GM23248 (cell line): ENCODE measurements at places on chromosomes 12 and 14. TPM values are rescaled to one million over a fixed set of nuclear protein-coding genes. Genes with fewer than 3 reads are reported as not detected.

The TMTC3 gene
- polyA plus RNA-seq = 32.4 and 35.7 TPM in 2 replicates

The SMOC1 gene
- polyA plus RNA-seq = 0.70 and 1.3 TPM in 2 replicates

The LRP1-AS gene
- polyA plus RNA-seq = 0.60 TPM in 1 of 2 replicates, not detected in the other

The ETFBKMT gene
- 2.6 and 4.3 TPM in 2 replicates for polyA plus RNA-seq

The YEATS4 gene
- polyA plus RNA-seq = 17.2 and 17.5 TPM in 2 replicates

The HOXC10 gene
- polyA plus RNA-seq = not detected in 2 replicates

The PTPN6 gene
- 0.21 and 0.35 TPM in 2 replicates for polyA plus RNA-seq

The DHH gene
- polyA plus RNA-seq = not detected in 2 replicates

The CLEC4C gene
- polyA plus RNA-seq = not detected in 2 replicates

The OR4K2 gene
- polyA plus RNA-seq = not detected in 2 replicates

The VDR gene
- 23.9 and 25.5 TPM in 2 replicates for polyA plus RNA-seq

The GLT8D2 gene
- 94.5 and 99.2 TPM in 2 replicates for polyA plus RNA-seq

The OTX2 gene
- polyA plus RNA-seq = not detected in 2 replicates

The EAPP gene
- 55.5 and 56.1 TPM in 2 replicates for polyA plus RNA-seq

The KRT8 gene
- 17.5 and 19.8 TPM in 2 replicates for polyA plus RNA-seq

The SLCO1C1 gene
- not detected in 2 replicates for polyA plus RNA-seq

The TECPR2 gene
- 9.1 and 11.4 TPM in 2 replicates for polyA plus RNA-seq

The SIRT4 gene
- polyA plus RNA-seq = 1.4 TPM in 2 replicates

The OTUB2 gene
- 1.3 and 1.6 TPM in 2 replicates for polyA plus RNA-seq

The INHBE gene
- 0.23 and 0.24 TPM in 2 replicates for polyA plus RNA-seq

The HOXC9 gene
- 5.5 and 6.0 TPM in 2 replicates for polyA plus RNA-seq

The TMEM132C gene
- not detected in 2 replicates for polyA plus RNA-seq

The TMEM121 gene
- polyA plus RNA-seq = 4.1 and 5.8 TPM in 2 replicates

The FAM90A1 gene
- polyA plus RNA-seq = 0.24 TPM in 1 of 2 replicates, not detected in the other

The A2ML1 gene
- polyA plus RNA-seq = not detected in 2 replicates

The LAG3 gene
- 0.29 TPM in 1 of 2 replicates, not detected in the other for polyA plus RNA-seq

The WNT5B gene
- 49.7 and 50.1 TPM in 2 replicates for polyA plus RNA-seq

The OAS2 gene
- 0.56 and 1.4 TPM in 2 replicates for polyA plus RNA-seq

The TAS2R10 gene
- not detected in 2 replicates for polyA plus RNA-seq

The KRT72 gene
- not detected in 2 replicates for polyA plus RNA-seq

The TC2N gene
- polyA plus RNA-seq = 0.34 and 0.77 TPM in 2 replicates
